ENCODE measurements at places on chromosomes 7 and 10.

DNA sequence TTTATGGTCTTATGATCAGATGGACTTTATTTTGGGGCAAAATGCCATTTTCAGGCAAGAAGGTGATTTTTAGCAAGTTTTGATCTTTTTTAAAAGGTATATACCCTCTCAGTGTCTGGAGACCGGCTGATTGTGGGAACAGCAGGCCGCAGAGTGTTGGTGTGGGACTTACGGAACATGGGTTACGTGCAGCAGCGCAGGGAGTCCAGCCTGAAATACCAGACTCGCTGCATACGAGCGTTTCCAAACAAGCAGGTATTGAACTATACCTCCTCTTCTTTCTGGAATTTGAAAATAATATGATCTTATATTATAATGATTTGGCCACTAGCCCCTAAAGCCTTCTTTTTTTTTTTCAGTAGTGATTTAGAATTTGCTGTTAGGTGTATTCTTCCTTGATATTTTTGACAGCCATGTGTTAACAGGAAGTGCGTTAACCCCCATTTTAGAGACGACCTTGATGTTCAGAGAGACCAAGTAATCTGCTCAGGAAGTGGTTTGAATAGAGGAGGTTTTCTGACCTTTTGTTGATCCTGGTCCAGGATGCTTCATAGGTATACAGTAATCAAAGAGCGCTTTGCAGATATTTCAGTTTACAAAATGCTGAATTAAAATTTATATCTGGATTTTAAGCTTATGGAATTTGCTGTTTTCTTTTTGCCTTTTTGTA lies 6.2 kb downstream of the BUB3 start:
- no peak for DNase-seq

GRCh38 chr7:127619681-127620405 lies 1.9 kb upstream of the PAX4 start:
- DNase-seq = peak; percentile 39

DNA sequence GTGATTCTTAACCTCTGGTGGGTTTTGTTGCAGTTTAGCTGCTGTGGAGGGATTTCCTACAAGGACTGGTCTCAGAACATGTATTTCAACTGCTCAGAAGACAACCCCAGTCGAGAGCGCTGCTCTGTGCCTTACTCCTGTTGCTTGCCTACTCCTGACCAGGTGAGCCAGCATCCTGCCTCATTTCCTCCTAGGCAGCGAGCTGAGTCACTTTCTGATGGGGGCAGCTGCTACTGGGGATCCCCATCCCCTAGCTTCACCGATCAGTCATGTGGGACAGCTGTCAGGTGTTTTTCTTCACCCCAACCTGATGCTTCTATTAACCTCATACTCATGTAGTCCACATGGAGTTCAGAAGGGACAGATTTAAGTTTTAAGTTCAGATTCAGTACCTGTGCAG lies 21.7 kb upstream of the SMO start:
- no peak for DNase-seq

- DNase-seq = peak; percentile 56
Observed at GRCh38 chr7:83547526-83547925, 101.4 kb downstream of the SEMA3E start.

- DNase-seq = no peak
Observed at GRCh38 chr7:99784007-99784406, at the start of gene CYP3A4. CYP3A4 (minus strand) TSS chr7:99784184; CDS start chr7:99784081, 103 bp downstream.

Data from foreskin keratinocyte (primary cell).